ENCODE measurements at places on chromosomes 7 and 10.

- no peak for DNase-seq
These were observed 46.7 kb downstream of the ZNF777 start for GRCh38 chr7:149414171-149414570.

GRCh38 chr7:75953931-75954330 lies 39.0 kb downstream of the POR start:
- DNase-seq = no peak

DNA sequence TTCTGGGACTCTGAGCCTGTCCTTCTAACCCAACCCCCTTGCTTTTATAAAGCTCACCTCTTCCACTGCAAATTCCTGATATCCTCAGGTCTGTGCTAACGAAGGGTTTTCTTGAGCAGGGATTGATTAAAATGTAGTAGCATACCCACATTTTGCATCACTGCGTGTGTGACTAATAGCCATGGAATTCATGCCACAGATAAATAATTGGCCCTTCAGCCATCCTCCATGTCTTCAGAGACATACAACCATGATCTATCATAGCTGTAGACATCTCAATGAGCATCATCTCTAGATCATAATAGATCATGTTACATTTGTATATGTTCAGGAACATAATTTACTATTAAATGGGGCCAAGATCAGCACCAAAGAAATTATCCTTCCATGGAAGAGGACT lies 990.3 kb downstream of the KCNMA1 start:
- no peak for DNase-seq

DNA sequence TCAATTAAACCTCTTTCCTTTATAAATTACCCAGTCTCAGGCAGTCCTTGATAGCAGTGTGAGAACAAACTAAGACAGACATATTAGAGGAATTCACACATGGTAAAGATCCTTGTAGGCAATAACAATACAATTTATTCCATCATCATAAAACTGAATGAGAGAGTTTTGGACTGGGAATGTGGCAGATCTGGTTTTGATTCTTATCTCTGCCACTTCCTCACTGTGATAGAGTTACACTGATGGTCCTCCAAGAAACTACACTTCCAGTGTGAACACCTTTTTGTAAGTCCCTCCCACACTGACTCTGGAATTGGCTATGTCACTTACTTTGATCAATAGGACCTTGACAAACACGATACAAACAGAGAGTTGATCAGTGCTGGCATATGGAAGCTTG lies 2.9 kb downstream of the ENO4 start:
- DNase-seq = no peak

DNA sequence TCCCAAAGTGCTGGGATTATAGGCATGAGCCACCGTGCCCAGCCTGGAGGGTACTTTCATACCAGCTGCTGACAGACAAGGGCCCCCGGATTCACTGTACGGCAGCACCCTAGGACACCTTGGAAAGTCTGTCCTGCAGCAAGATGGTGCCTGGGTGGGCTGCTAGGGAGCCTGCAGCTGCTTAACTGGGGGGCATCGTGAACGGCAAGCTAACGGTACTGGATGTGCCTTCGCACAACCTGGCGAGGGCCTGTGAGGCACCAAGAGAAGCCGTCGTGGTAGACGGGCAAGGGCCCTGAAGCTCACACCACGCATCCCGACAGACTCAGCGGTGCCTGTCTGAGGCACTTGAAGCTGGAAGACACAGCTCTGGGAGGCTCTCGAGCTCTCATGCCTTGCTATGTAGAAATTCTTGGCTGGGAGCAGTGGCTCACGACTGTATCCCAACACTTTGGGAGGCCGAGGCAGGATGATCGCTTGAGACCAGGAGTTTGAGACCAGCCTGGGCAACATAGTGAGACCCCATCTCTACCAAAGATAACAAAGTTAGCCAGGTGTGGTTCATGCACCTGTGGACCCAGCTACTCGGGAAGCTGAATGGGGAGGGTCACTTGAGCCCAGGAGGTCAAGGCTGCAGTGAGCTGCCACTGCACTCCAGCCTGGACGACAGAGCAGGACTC lies 9.4 kb downstream of the BRAT1 start:
- DNase-seq = no peak

DNA sequence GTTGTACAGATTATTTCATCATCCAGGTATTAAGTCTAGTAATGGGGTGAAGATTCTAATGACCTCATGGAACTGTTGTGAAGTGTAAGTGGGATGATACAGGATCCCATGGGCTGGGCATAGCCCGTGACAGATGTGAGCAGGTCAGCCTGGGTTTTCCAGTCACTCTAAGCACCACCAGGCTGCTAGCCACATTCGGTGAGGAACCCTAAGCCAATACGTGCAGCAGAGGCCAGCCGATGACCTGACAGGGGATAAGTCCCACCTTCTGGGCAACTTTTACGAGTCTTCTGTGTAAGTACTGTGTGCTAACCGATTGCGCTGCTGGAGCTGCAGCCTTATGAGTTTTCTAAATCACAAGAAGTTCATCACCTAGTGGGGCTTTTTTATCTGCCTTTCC lies 7.3 kb downstream of the ZNF503 start:
- DNase-seq = no peak

DNA sequence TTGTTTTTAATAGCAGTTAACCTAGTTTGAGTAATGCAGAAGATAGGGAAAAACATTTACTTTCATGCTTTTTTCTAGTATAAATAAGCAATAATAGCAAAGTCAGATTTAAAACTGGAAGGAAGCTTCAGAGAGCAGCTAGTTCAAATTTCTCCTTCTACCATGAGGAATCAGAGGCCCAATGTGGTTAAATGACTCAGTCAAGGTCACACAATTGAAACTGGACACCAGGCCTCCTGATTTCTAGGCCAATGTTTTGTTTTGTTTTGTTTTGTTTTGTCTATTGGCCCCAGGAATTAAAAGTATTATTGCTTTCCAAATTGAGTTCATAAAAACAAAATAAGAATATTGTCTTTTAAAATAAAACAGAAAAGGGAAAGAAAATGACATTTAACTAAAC lies 122.3 kb downstream of the TRIL start:
- DNase-seq = no peak

DNA sequence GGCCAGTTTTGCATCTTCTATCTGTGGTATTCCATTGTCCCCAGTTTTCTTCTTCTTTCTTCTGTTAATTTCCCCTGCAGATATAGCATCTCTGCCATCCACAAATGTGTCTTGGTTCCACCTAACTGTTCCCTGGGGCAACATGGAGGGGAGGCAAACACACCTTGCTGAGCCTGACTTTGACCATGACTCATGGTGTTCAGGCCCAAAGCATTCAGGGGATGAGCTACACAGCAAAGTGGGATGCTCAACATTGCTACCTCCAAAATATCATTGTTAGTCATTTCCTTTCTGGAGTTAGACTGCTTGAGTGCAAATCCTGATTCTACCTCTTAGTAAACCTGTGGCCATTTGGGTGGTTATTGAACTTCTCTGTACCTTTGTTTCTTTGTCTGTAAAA lies 542.7 kb downstream of the LRMDA start:
- DNase-seq = no peak

GRCh38 chr7:13856012-13856411 lies 133.5 kb downstream of the ETV1 start:
- DNase-seq = no peak

DNA sequence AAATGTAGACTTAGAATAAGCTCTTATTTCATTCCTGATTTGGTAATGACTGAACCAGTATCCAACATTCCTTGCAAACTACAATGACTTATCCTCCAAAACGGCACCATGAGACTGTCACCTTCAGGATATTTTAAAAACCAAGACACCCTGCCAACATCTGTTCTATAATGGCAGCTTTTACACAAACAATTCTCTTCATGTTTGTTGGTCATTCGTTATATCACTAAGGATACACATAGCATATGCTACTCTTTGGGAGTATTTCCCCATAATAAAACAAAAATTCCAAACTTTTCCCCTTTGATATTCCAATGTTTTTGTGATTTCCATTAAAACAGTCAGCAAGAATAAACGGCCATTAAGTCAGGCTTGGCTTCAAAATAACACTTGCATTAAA lies 215.4 kb downstream of the GLI3 start:
- no peak for DNase-seq

GRCh38 chr10:3239920-3240894 lies 67.6 kb upstream of the PITRM1 start:
- no peak for DNase-seq
